ENCODE measurements at places on chromosomes 2 and 18.

- no peak for DNase-seq
Observed at GRCh38 chr18:60060026-60060425, 160.2 kb downstream of the PMAIP1 start.

DNA sequence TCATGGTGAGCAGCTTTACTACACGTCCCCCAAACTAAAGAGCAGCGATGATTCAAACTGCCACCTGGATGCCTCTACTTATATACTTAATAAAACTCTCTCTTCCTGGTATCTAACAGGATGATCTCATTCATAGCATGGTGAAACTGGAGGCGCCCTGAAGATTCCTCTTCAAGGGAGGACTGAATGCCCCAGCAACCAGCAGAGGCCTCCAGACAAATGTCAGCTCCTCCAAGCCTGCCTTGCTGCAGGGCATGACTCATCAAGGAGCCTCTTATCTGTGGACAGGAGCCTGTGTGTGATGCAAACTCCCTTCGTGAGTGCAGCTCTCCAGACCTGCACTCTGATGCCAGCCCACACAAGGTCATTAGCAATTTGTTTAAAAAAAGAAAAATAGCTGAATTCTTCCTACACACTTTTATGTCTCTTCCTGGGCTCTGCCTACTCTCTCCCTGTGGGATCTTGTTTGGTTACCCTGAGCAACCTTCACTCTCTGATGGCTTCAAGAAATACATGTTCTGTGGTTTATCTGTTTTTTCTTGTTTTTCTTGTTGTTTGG is 30.2 kb downstream of the LONRF2 start:
- peak; percentile 20 for DNase-seq

DNA sequence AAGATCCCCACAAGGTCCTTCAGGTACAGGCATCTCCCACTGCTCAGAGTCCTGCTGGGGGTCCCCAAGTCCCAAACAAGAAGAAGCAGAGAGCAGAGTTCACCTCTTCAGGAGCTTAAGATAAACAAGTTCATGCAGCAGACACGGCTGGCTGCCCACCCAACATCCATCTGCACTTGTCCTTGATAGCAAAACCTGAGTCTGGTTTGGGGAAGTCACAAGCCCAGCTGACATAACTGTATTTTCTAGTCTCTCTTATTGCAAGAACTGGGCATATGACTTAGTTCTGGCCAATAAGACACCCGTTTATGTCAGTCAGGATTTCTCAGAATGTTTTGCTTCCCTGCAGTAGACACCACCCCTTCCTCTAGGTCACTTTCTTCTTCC is 31.8 kb downstream of the AFF3 start:
- DNase-seq, result no peak

DNA sequence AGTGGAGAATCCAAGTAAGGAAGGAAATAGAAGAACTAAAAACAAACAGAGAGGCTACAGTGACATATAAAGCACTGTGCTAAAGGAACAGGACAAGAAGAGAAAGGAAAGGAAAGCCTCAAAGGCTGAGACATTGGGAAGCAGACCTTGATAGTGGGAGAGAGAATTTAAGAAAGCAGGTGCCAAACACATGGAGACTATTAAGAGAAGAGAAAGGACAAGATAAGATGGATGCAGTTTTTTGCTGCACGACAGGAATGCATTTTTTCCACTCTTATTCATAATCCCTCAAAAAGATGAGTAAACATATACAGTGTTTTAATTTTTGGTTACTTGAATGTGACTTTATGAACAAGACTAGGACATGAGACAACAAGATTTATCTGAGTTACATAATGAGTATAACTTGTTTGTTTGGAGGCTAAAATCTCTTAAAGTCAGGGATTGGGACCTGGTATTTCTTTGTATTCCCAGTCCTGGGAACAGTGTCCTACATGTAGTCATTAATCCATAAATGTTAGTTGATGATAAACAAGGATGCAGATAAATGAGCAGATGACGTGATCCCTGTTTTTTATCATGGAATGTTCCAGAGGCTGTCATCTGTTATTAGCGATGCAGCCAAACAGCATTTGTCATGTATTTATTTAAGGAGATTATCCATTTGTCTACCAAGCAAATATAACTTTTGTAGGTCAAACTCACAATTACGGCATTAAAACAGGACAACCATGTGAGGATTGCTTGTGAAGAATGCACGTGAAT is 141.7 kb downstream of the DNER start:
- no peak for DNase-seq

- DNase-seq, result no peak
Observed at GRCh38 chr2:74297391-74297790, 45.8 kb downstream of the SLC4A5 start.

DNA sequence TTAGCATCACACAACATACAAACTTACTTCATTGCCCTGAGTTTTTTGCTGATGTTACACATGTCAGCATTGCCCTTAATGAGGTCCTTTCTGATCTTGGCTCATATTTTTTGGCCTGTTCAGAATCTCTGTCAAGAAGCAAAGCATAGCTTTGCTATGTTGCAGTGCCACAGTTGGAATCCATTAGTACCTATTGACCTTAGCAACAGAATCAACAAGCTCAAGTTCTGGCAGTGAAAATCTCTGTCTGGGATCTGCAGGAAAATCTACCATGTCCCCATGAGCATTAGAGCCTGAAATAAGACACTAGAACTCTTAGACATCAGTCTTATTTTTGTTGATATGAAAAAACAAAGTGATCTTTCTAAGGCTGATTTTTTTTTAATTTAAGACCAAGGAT is 105.6 kb upstream of the FHL2 start:
- no peak for DNase-seq

DNA sequence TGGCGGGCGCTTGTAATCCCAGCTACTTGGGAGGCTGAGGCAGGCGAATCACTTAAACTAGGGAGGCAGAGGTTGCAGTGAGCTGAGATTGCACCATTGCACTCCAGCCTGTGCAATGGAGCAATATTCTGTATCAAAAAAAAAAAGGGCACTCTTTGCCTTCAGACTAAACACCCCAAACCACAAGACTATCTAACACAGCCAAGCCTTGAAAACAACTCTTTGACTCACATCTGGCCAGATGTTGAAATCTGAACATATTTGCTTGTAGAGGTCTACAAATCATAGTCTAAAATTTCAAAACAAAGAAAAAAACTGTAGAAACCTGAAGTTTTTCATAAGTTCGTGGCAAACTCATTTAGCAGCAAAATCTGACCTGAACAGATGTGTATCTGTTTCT is 94.9 kb downstream of the FAM161A start:
- no peak for DNase-seq

GRCh38 chr2:141411419-141411818 is 719.4 kb downstream of the LRP1B start:
- no peak for DNase-seq

DNA sequence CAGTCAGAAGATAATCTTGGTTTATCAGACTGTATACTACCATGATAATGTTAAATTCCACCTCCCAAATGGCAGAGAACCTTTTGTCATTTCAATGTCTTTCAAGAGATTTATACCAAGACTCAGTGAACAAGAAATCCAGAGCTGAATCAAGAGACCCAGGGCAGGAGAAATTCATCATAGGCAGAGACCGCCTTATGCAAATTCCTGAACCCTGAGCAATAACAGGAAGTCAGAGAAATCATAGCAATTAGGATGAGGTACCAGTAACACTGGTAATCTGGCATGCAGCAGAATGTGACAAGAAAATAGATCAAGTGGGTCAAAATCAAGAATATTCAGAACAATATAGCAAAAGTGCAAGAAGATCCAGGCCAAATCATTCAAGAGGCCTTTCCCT is 412.4 kb upstream of the LRATD1 start:
- no peak for DNase-seq

DNA sequence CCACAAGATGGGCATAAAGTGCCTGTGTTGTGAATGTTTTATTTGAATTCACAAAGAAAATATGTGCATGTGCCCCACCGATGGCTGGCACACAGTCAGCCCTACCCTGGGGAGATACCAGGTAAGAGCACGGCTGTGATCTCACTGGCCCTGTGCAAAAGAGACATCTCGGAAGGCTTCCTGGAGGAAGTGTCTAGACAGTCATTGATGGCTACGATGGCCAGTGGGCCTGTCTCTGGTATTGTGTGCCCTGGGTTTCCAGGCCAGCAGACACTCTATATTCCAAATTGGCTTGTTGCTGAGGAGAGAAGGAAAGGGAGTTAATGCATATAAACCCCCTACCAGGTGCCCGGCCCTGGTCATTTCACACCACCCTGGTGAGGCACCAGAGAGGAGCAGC is 211.7 kb downstream of the GLI2 start:
- no peak for DNase-seq

All from activated CD8-positive, alpha-beta memory T cell treated with anti-CD3 and anti-CD28 coated beads for 4 hours (primary cell).